Adrenal gland (tissue), 19 donors: ENCODE measurements at places on chromosomes 5 and 9.
A peak's percentile ranks its signal among the peaks of the same experiment; 100 is the strongest.

GRCh38 chr5:128965011-128965637 lies at the start of gene SLC27A6:
TSS of gene SLC27A6 (plus strand) at chr5:128965488. CDS start at chr5:128966138, 650 bp downstream.
- DNase-seq: peak; percentile 35

DNA sequence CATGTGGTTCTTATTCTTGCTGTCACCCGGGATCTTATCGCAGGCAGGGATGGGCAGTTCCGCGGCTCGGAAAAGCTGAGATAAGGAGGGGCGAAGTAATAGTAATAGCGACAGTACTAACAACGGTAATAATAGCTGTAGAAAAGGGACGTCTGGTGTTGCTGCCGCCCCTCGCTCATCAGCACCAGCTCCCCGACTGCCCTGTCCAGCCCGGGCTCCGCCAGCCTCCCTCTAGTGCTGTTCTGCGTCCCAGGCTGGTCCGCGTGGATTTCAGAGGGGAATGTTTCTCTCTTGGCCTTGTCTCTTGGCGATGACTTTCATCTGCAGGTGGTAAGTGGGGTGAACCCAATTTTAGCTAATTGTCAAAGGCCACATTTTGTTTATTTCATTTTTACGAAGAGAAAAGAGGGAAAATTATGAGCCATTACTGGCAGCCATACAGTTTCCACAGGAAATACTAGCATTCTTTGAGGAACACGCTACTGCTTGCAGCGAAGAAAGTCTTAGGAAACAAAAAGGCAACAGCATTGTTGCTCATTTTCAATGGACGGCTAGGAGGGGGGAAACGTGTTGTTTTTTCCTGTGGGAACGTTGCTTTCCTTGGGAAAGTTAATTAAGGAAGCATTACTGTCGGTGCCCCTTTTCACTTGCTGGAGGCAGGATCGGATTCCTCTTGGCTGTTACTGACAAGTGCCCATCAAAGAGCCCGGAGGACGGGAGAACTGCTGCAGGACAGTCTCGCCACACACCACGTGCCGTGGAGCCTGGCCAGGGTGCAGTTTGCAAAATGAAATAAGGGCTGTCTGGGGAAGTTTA lies 762 bp downstream of the SNCAIP start:
- peak; percentile 14 for DNase-seq

DNA sequence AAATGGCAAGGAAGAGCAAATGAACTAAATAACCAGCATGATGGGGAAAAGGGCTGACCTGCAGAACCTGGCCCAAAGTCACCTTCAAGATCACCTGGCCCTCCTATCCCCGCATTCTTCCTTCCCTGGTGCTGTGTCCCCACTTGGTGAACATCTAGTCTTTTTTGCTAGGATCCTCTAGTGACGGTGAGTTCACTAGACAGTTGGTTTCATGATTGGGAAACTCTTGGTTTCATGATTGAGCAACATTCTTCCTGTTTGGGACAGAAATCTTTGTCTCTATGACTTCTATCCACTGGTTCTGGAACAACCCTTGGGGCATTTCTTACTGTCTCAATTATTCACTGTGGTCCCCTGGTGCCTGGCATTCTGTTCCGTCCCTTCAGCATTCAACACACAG lies 50.2 kb upstream of the DAB2IP start:
- no peak for DNase-seq

GRCh38 chr5:172007175-172008110 lies 1.0 kb upstream of the FBXW11 start:
- DNase-seq: no peak

GRCh38 chr5:94640176-94640575 lies 21.7 kb downstream of the SLF1 start:
- no peak for DNase-seq
